GM23248 (cell line): ENCODE measurements at places on chromosomes 4 and X. TPM values are rescaled to one million over a fixed set of nuclear protein-coding genes. Genes with fewer than 3 reads are reported as not detected.

STBD1 gene
- 9.2 and 10.3 TPM in 2 replicates for polyA plus RNA-seq

DNA sequence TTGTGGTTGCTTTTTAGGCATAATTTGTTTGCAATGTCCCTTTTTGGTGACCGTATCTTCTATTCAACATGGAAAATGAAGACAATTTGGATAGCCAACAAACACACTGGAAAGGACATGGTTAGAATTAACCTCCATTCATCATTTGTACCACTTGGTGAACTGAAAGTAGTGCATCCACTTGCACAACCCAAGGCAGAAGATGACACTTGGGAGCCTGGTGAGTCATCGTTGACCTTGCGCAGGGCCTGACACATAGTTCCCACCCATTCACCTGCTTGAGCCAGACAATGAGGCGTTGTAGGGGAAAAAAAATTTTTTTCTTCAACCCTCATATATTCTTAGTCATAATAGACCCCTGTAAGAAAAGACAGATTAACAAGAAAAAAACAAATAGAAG is 32.4 kb downstream of the EGF start:
- peak; percentile 34 for DNase-seq

- DNase-seq = peak; percentile 58
Observed at GRCh38 chr4:139761461-139761860, 95.8 kb downstream of the MGST2 start.

DNA sequence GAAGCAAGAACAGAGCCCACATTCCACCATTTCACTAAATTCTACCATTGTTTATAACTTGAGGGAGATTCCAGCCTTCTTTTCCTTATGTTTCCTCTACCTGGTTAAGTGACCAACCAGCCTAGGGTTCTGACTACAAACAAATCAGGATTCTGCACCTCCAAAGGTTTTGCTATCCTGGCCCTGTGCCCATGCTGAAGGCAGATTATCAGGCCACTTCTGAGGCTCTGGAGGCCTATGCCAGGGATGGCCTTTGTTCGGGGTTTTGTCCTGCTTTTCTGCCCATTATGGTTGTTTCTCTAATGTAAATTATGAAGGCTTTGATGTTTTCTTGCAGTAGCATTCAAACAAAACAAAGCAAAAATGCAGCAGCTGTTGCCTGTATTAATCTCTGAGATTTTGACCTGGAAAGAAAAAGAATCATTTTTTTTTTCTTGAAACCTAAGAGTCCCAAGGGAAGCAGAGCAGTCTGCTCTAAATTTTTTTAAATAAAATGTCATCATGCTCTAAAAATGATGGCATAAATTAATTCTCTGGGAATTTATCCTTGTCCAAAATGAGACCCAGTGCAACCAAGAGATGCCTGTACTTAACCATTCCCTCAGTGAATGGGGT is 55.6 kb downstream of the RNF150 start:
- no peak for DNase-seq

PITX2 gene
- 5.6 and 5.8 TPM in 2 replicates for polyA plus RNA-seq

STK32B gene
- 4.9 and 5.4 TPM in 2 replicates for polyA plus RNA-seq
